Stimulated activated CD4-positive, alpha-beta T cell treated with anti-CD3 and anti-CD28 coated beads, Interleukin-4, amount 100 ng/mL, for 24 hours (primary cell): ENCODE measurements at places on chromosomes 2 and 18.

GRCh38 chr2:209613649-209614305 lies 157.9 kb upstream of the UNC80 start:
- no peak for DNase-seq

GRCh38 chr2:158603205-158603604 lies 146.5 kb downstream of the PKP4 start:
- no peak for DNase-seq

DNA sequence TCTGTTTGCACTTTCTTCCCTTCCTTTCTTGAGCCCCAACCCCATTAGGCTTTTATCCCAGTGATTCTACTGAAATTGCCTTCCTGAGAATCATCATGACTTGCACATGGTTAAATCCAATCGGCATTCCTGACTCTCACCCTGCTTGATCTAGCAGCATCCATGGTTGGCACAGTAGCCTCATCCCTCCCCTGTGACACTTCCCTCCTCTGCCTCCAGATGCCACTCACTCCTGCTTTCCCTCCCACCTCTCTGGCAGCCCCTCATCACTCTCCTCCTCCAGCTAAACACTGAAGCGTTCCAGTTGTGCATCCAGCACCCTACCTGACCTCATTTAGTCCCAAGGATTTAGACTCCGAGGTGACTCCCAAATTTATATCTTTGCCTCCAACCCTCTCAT lies 114.7 kb downstream of the GALNT14 start:
- DNase-seq, result no peak

- peak; percentile 10 for DNase-seq
Measured at GRCh38 chr18:47163241-47163640, 12.9 kb downstream of the IER3IP1 start.

DNA sequence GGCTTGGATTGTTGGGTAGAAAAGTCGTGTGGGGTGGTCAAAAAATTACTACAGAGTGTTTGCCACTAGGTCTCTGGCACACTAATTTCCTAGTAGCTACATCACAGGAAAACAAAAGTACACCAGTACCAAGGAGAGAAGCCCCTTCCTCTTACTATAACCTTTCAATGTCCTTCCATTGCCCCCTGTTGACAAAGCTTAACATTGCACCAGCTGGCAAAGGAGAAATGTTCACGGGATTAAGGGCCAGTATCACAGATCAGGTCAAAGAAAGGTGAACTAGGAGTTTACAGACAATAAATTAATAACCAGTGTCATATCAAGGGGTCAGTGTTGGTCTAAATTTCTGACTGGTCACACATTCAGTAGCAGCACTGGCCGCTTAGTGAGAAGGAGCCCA lies 1139.6 kb upstream of the FAM98A start:
- DNase-seq, result no peak

- DNase-seq, result no peak
Measured at GRCh38 chr2:46828491-46829230, 86.9 kb downstream of the MCFD2 start.

GRCh38 chr18:79410731-79411613 lies 15.2 kb downstream of the NFATC1 start:
- no peak for DNase-seq

- DNase-seq, result no peak
Measured at GRCh38 chr2:128452536-128453530, 134.2 kb upstream of the HS6ST1 start.

DNA sequence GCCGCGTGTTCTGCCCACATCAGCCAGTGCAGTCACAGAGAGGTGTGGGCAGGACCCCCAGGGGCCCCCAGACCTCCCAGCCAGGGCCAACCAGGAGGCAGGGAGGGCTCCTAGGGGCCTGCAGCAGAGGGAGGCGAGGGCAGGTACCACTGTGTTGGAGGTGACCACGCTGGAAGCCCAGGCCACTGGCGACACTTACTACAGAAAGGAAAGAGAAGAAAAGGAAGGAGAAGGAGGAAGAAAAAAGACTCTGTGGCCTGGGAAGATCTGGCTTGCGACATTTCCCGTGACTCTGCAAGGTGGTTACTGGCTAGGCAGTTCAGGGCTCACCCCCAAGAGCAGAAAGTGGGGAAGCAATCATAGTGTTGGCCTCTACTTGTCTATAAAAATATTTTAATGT lies 98.1 kb upstream of the BCL2L11 start:
- DNase-seq, result no peak

GRCh38 chr2:126765395-126765794 lies 109.4 kb downstream of the GYPC start:
- no peak for DNase-seq

DNA sequence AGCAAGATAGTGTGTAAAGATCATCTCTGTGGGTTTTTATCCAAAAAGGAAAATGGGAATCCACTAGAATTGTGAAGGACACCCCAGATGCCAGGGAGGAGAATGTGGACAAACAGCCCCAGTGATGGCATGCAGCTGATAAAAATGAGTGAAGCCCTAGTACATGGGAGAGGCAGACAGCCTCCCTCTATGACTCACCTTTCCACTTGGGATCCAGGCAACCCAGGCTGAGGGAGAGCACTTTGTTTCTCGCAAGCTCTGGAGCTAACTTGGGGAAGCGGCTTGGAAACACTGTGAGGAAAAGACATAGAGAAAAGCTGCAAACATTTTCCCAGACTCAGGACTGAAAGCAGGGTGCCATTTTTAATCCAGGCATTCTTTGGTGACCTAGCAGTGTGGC lies 5.3 kb upstream of the FLACC1 start:
- DNase-seq, result no peak
